ENCODE measurements at places on chromosomes 2 and 18.

DNA sequence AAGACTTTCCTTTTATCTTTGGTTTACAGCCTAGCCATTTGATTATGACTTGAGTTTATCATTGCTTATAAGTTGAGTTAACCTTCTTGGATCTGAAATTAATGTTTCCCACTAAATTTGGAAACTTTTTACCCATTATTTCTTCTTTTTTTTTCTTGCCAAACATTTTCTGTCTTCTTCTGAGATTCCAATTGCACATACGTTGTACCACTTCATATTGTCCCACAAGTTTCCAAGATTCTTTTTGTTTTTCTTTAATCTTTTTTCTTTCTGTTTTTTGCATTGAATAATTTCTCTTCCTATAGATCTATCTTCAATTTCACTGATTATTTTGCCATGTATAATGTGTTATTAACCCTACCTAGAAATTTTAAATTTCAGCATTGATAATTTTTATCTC, 18.6 kb downstream of the LONRF2 start:
- no peak for DNase-seq

DNA sequence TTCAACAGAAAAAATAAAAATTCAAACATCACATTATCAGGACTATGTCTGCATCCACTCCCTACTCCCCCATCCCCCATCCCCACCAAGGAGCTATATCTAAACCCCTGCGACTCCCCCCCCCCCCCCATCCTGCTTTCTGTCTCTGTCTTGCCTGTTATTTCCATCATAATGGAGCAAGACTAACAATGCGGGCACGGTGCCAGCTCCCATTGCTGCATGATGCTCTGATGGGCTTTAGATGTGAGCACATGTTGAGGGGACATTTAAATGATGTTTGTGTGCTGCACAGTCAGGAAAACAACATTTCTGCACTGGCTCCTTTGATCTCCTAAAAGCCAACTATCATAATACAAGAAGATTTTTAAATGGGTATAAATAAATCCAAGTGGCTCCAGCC, 644.2 kb upstream of the SETBP1 start:
- no peak for DNase-seq

GRCh38 chr18:57051657-57052044, 95.2 kb upstream of the BOD1L2 start:
- no peak for DNase-seq

DNA sequence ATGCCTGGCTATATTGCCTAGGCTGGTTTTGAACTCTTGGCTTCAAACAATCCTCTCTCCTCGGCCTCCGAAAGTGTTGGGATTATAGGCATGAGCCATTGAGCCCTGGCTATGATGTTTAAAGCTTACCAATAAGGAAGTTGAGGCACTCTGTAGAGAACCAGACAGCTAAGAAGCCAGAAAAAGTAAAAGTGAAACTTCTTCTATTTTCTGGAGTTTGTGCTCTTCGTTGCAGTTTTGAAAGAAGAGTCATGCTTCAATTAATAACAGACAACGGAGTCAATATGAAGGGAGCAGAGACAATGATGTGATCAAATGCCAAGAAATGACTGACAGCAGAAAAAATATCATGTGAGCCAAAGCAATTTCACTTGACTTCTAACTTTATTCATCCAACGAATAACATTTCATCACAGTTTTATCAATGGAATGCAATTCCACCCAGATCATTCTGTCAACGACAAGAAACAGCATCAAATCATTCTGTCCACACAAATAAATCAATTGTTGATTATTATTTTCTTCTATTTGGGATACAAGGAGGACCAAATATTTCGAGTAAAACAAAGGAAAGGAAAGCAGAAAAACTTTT, 175.5 kb upstream of the CELF4 start:
- DNase-seq: no peak

GRCh38 chr18:10119991-10120390, 206.2 kb downstream of the VAPA start:
- DNase-seq: no peak

- no peak for DNase-seq
Observed at GRCh38 chr2:9641641-9642040, 10.8 kb upstream of the YWHAQ start.

DNA sequence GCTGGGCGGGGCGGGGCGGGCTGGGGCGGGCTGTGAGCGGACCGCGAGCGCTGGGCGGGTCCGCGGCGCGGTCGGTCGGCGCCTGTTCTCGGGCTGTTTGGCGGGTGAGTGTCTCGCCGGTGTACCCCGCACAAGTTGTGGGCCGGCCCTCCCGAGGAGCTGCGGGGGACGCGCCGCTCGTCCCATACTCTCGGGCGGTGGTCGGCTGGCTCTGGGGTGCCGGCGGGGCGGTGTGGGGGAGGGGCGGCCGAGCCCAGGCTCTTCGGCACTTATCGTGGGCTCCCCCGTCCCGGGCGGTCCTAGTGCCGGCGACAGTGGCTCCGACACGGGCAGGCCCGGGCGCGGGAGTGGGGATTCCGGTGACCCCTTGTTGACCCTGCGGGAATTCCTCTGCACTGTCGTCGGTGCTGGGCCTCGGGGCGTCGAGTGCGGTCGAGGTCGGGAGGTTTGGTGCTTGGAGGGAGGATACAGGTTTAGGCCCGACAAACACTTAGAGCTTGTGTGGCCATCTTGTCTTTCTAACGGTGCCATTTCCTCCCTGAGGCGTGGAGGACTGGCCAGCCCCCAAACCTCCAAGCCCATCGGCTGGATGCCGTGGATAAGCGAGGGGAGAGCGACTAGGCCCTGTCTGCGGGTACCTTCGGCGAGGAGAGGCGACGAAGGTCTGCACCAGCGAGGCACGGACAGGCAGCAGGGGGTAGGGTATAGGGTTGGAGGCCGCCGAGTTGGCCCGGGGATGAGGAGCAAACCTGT, at the start of gene SEPTIN2:
Gene SEPTIN2, plus strand, starts transcription at position 47 of the 753 bp plus-strand sequence. CDS start 8,308 bp downstream, outside the sequence.
- DNase-seq: no peak

GRCh38 chr18:73615506-73615905, 532.1 kb downstream of the FBXO15 start:
- no peak for DNase-seq

GRCh38 chr2:24269265-24269664, 91.1 kb downstream of the ITSN2 start:
- DNase-seq: no peak

- no peak for DNase-seq
Observed at GRCh38 chr2:227933884-227934283, 62.5 kb downstream of the DAW1 start.

GRCh38 chr2:235059161-235059560, 107.3 kb downstream of the SH3BP4 start:
- no peak for DNase-seq

DNA sequence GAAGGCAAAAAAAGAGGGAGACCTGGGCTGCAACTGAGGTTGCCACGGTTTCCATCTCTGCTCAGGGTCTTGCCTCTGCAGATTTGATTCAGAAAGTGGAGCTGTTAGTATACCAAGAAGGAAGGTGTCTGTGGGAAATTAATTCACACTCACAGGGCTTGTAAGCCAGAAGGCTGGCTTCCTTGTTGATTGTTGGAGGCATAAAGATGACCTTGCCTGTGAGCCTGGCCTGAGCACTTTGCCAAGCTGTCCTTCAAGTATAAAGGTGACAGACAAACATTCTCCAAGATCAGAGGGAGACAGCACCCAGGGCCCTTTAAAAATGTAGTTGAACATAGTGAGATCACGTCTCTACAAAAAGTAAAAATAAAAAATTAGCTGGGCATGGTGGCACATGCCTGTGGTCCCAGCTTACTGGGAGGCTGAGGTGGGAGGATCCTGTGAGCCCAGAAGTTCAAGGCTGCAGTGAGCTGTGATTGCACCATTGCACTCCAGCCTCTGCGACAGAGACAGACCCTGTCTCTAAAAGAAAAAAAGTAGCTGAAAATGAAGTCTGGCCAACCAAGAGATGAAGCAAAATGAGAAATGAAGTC, 91.2 kb upstream of the UXS1 start:
- no peak for DNase-seq

DNA sequence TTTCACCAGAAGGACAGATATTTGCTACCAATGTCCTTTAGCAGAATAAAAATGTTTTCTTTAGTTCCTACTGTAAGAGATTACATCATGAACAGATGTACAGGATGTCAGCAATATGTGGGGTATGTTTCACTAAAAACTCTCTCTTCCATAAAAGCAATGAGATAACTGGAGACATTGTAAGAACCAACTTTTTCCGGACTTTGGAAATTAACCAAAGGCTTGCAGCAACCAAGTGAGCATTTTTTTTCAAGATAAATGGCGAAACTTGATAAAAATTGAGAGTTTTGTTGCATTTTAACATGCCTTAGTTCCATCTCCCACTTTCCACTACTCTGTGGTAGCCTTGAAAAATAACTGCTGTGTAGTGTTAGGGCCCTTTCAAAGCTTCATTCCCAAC, 429.8 kb upstream of the CDH2 start:
- DNase-seq: no peak

DNA sequence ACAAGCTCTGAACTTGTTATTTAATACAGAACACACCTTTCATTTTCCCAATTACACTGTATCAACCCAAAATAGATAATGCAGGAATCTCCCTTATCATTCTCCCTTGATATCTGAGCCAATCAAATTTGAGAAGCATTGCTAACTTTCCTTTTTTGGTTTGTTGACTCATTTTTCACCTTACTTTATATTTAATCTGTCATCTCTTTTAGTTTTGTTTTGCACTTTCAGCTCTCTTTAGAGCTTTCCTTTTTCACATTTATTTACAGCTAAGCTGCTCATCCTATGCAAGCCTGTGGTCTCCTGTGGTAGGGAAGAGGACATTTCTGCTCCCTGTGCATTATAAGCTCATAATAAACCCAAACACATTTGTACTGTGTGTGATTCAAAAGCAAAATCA, 50.1 kb downstream of the ITGAV start:
- DNase-seq: no peak

DNA sequence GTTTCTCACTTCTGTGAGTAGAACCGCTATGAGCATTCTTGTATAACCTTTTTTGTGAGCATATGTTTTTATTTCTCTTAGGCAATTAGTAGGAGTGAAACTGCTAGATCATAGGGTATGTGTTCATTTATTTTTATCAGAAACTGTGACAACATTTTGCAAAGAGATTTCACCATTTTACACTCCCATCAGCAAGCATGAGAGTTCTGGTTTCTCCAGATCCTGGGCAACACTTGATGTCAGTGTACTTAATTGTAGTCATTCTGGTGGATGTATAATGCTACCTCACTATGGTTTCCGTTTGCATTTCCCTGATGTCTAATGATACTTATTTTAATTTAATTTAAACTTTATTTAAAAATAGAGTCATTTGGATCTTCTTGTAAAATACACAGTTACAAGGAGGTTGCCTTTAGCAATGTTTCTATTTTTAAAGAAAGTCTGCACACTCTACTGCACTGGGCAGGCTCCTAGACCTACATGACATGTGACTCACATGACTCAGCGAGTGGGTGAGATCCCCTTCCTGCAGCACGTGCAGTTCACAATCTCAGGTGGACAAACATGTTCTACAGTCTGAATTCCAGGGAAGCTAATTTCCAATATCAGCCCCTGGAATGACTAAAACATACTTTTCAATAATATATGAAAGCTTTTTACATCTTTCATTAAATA, 127.0 kb upstream of the BCL2L11 start:
- no peak for DNase-seq

DNA sequence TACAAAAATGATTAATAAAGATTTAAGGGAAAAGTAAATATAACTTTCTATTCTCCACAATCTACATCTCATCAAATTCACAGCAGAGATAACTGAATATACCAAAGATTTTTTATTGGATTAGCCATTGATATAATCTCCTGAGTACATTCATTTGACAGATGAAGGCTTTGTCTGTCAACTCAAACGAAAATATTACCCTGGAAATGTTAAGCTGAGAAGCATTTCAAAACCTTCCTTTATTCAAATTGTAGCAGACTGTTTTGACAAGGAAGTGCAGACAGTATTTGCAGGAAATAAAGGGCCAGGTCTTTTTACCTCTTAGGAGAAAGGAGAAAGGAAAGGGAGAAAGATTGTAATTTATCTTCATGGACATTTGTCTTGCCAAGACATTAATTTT, 473.5 kb downstream of the TMEM182 start:
- no peak for DNase-seq

DNA sequence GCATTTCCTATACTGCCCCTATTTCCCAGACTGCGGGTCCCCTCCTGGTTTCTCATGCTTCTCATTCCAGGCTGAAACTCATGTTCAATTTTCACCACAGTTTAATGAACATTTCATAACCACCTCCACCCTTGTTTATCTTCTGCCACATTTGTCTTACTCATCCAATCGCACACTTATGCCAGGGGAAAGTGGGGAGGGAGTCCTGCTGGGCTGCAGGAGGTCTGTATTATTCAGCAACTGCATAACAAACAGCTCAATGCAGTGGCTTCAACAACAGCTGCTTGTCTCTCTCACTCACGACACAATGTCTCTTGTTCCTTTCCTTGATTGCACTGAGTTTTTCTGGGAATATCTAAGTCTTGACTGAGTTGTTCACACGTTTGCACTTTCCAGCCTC, 106.0 kb downstream of the ZNF519 start:
- no peak for DNase-seq

GRCh38 chr2:1664076-1664605, 80.2 kb downstream of the PXDN start:
- no peak for DNase-seq

DNA sequence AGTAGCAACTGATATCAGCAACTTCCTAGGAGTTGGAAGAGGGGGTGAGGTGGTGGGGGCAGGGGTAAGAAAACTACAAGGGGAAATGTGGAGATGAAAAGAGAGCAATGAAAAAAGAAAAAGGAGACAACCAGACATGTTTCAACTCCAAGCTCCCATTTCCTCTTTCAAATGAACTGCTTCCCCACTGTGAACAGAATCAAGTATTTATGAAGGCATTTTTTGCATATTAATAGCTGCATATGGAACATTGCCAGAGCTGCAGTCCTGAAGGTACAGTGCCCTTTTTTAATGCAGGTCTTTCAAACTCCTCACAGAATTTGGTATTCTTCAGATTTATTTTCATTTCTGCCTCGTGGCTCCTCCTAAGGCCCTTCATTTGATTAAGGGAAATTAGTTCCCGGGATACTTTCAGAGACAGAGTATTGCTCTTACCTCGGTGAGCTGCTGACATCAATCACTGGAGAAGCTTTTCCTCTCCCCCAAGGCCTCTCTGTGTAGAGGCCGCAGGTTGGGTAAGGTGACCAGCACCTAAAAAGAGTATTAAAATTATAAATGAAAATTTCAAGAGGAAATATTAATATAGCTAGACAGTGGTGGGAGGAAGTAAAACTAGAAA, 68.4 kb downstream of the KIAA2012 start:
- no peak for DNase-seq

- DNase-seq: no peak
Observed at GRCh38 chr2:10935953-10936942, 24.5 kb downstream of the KCNF1 start.
